ENCODE measurements at places on chromosomes 13 and 19. TPM values are rescaled to one million over a fixed set of nuclear protein-coding genes. Genes with fewer than 3 reads are reported as not detected.

The FUT3 gene
- not detected for total RNA-seq

The ZNF709 gene
- 1.4 TPM for total RNA-seq

The ANGPTL8 gene
- total RNA-seq = not detected

- no peak for DNase-seq
Observed at GRCh38 chr19:54279406-54279962, 1.4 kb downstream of the LILRB2 start.

GRCh38 chr19:42091742-42092141 is 15.8 kb downstream of the ZNF574 start:
- peak; percentile 65 for DNase-seq

GRCh38 chr13:111503905-111504695 is 183.7 kb downstream of the TEX29 start:
- no peak for DNase-seq

The HCST gene
- total RNA-seq = 0.81 TPM

- no peak for DNase-seq
Observed at GRCh38 chr13:30978981-30979956, 46.8 kb downstream of the TEX26 start.

- DNase-seq = peak; percentile 43
Observed at GRCh38 chr13:51760592-51760991, 43.4 kb downstream of the DHRS12 start.

GRCh38 chr13:105462098-105462497 is 1073.4 kb downstream of the EFNB2 start:
- DNase-seq = no peak

- DNase-seq = peak; percentile 36
Observed at GRCh38 chr13:44148159-44148914, 225.3 kb upstream of the SERP2 start.

The C2CD4C gene
- not detected for total RNA-seq

DNA sequence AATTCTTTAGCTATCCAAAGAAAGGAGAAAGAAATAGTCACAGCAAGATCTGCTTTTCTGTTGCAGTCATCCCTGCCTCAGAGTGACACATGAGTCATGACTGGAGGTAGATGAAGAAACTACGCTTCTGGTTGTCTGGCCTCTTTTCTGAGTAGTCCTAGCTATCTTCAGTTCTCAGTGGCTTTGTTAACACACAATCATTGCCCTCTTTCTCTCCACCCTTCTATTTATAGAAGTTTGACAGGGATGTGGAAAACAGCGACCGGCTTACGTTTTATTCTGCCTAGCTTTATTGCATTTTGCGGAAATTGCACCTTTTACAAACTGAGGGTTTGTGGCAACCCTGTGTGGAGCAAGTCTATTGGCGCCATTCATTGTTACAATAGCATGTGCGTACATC is 26.7 kb downstream of the SPATA13 start:
- peak; percentile 15 for DNase-seq

DNA sequence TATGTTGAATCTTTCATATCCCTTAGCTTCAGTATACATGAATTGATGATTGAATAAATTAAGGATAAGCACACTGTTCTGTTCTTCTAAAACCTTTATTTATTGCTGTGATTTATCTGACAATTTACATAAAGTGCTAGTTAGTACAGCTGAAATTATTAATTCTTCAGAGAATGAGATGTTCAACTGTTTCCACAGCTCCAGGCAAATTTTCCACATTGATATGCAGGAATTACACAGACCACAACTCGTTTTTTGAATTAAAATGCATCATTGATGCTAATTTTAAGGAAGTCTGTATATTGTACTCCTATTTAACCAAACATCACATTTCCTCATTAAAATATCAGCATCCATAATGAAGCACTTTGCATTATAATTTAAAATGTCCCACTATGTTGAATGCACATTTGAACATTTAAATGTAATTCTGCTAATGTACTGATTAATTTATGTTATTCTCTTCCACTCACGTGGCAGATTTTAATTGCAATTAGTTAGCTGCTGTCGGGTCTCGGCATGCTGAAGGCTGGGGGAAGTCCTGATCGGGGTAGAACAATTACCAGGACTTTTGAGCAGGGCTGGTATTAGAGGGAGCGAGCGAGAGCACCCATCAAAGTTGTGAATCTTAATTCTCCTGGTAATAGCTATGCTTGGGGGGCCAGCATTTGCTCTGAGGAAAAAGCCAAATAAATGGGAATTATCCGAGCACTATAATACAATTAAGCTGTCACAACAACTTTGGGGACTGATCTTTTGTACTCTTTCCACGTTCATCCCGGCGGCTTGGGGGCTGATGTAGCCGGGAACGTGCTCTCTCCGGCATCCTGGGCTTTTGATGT is 136.7 kb upstream of the TMTC4 start:
- DNase-seq = no peak

DNA sequence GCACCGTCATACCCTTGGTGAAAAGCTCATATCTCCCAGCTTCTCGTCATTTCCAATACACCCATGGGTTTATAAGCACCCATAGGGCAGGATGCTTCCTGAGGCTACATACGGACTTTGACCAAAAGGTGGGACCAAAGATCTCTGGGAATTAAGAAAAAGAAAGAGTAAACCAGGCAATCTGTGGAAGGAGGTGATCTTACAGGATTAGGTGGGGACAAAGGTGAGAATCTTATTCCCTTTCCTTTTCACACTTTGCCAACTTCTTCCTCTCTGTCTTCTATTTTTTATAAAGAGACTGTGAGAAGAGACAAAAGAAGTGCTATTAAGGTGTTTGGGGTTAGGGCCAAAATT is 172.0 kb downstream of the DLEU7 start:
- no peak for DNase-seq

- peak; percentile 28 for DNase-seq
Observed at GRCh38 chr13:20969182-20969581, 66.6 kb upstream of the XPO4 start.

GRCh38 chr13:50080203-50080910 is 65.1 kb downstream of the KCNRG start:
- DNase-seq = peak; percentile 67
